ENCODE measurements at places on chromosomes 16 and 17.

DNA sequence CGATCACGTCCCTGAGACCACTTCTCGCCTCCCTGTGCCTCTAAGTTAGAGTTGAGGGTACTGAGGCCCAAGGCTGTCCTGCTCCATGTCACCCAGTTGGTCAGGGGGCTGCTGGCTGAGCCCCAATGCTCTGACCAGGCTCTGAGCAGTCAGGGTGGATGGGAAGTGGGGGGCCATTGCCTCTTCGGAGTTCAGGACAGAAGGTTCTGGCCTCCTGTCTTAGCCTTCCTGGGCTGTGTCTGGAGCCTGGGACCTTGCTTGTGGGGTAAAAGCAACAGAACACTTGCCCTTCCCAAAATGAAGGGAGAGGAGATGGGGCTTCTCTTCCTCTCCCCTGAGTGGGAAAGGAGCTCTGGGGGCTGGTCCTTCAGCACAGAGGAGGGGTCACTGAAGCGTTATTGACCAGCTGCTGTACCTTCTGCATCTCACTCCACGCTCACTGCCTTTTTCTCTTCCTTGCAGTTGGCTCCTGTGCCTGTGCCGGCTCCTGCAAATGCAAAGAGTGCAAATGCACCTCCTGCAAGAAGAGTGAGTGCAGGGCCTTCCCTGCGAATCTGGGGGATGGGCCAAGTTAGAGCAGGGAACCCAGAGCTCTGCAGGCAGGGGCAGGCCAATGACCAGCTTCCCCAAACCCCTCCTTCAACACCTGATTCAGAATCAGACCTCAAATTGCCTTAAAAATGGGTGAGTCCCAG is 580 bp downstream of the MT1X start:
- no peak for DNase-seq

GRCh38 chr16:56226187-56226586 is 34.9 kb downstream of the GNAO1 start:
- DNase-seq: no peak

GRCh38 chr17:78993981-78994671 is 14.4 kb upstream of the LGALS3BP start:
- no peak for DNase-seq

DNA sequence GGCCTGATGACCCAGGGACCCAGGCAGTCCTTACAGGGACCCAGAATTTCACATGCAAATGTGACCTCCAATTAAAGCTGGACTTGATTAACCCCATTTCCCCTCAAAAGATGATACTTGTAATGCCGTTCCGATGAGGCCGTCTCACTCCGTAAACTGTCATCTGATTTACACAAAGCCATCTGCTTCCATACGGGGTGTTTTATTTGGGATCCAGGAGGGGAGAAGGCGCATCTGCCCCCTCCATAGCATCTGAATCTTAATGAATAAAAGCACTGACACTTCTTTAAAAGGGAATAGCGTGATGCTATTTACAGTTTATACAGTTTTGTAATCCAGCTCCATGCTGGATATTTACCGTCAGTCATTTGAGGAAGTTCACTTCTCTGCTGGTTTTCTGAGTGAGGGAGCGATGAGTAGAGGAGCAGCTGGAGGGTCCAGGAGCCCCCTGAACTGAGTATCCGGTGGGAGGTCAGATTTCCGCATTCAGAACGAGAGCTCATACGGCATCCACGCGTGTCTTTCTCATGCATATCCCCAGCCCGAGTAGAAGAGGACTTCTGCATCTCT is 452.7 kb downstream of the WWOX start:
- DNase-seq: no peak

- no peak for DNase-seq
Observed at GRCh38 chr16:61944004-61944403, 92.2 kb downstream of the CDH8 start.

GRCh38 chr17:18267927-18268711 is 7.7 kb downstream of the MIEF2 start:
- no peak for DNase-seq

GRCh38 chr17:55577687-55578086 is 66.4 kb upstream of the SMIM36 start:
- peak; percentile 53 for DNase-seq

DNA sequence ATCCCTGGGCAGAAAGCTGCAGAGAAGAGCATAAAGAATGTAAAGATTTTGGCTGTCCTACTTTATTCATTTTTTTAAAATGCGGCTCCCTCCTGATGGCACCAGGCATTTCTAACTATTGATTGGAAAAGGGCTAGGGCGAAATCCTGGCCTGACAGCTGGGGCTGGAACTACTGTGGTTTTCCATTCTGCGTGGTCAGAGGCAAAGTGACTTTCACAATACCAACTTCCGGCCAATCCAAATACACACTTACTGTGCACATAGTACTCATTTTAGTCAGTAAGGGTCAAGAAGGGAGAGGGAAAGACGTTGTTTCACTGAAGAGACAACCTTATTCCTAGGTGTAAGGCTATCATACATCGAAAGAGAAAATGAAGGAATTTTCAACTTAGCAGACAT is 113.8 kb upstream of the PMFBP1 start:
- DNase-seq: no peak

All from CD4-positive, alpha-beta T cell treated with Interleukin-10 for 1 hour (primary cell).